PC-9 (cell line): ENCODE measurements at places on chromosomes 5 and 9.

- DNase-seq, result no peak
These were observed 250.1 kb downstream of the CEMIP2 start for GRCh38 chr9:71518045-71518827.

DNA sequence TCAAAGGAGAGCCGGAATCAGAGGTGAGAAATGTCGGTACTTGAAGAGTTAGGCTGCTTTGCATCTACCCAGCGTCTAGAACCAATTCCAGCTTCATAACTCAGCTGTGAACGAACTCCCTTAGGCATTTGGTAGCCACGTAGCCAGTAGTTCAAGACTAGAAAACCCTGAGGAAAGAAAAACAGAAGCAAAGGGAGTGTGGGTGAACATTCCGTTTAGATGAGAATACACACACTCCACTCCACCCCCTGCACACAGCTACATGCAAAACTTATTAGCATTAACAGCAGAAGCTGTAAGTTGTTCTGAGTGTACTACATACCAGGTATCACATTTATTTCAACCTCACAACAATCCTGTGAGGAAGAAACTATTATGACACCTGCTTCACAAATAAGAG is 78.3 kb downstream of the SMIM23 start:
- no peak for DNase-seq

DNA sequence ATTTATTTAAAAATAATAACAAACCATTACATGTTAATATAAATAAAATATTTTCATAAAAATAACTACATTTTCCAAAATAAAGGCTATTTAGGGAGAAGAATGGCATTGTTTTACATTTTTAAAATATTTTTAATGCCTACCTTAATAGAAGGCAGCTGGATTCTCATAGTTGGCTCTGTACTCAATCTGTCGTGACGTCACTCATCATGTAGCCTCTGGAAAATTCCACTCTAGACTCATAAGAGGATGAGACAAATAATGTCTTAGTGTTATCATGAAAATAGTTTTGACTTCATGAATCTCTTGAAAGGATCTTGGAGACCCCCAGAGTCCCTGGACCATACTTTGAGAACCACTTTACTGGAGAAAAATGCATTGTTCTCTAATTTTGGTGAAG is 93.1 kb downstream of the NXNL2 start:
- DNase-seq, result no peak

DNA sequence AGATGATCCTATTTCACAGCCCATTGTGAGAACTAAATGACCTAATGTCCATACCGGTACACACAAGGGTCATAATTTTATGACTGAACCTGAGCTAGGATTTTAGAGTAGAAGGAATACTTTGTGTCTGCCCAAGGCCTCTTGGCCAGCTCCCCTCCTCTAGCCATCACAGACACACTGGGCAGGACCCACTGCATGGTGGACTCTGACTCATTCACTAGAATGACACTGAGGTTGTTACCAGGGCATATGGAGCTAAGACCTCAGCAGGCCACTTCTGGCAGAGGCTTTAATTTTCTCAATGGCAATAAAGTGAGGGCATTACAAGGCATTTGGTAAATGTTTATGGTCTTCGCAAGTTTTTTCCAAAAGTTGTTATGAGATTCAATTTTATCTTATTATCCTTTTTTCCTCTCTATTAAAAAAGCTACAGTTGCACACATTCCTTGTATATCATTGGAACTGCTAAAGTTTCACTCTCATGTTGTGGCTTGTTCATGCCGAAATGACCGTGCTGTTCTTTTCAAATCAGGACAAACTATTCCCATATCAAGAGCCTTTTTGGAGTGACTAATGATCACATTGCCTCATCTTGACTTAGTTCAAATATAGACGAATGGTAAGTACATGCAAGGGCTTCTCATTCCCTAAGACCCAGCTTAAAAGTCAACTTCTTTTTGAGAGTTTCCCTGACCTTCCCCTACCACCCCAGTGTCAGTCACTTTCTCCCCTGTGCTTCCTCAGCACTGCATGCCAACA is 595.7 kb downstream of the ACTL7B start:
- DNase-seq, result no peak

- no peak for DNase-seq
These were observed 29.3 kb downstream of the MARVELD2 start for GRCh38 chr5:69444127-69444754.

DNA sequence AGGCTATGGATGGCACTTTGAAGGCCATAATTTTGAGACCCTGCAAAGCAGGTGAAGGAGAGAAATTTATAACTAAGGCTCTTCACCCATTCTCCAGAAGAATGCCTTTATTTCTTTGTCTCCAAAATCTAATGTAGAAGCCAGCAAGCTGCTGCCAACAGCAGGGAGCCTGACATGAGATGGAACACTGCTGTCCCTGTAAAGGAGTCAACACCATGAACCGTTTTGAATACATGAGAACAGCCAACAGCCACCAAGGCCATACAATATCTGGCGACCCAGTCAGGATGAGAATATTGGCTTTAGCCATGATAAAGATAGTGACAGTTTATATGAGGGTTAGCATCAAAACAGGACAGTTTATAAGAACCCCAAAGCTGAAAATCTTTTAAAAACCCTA is 121.2 kb upstream of the LIFR start:
- no peak for DNase-seq
